Activated CD4-positive, alpha-beta memory T cell treated with anti-CD3 and anti-CD28 coated beads, Interleukin-2, amount 10 ng/mL, durations not matched to agents 7 days and 5 days (primary cell): ENCODE measurements at places on chromosomes 6 and 20. TPM values are rescaled to one million over a fixed set of nuclear protein-coding genes. Genes with fewer than 3 reads are reported as not detected.

The PHACTR1 gene
- total RNA-seq = 0.53 TPM

The EMILIN3 gene
- not detected for total RNA-seq

The TMEM151B gene
- not detected for total RNA-seq

The HUS1B gene
- total RNA-seq = 0.86 TPM

The TRAPPC3L gene
- not detected for total RNA-seq

The HLA-DRB1 gene
- 155 TPM for total RNA-seq

The TFAP2D gene
- not detected for total RNA-seq

The CLDN20 gene
- total RNA-seq = not detected

The PLN gene
- not detected for total RNA-seq

The WFDC2 gene
- total RNA-seq = not detected

The BHLHE23 gene
- not detected for total RNA-seq

The TRIM10 gene
- not detected for total RNA-seq

The C20orf204 gene
- total RNA-seq = 6.9 TPM

GRCh38 chr6:161676586-161676985 lies 402.7 kb upstream of the AGPAT4 start:
- no peak for DNase-seq

DNA sequence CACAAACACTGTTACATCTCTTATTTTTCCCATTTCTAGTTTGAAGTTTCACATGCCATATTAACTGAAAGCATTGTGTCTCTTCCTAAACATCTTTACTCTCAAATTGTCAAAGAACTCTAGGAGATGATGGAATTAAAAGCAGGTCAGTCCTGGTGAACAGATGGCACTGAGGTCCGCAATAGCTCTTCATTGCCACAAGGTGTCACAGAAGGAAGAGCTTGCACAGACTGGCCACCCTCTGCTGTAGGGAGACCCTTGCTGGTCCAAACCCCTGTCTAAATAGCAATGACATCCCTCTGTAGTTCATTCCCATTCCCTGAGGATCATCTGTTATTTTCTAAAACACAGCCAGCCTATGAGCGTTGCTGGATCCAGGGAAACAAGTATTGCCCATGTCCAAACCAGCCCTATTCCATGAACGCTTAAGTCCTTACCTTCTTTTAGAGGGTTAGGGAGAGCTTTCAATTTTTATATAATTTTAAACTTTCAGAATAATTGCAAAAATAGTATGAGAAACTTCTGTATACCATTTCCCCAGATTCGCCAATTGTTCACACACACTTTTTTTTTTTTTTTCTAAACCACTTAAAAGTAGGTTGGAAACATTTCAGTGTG lies 10.1 kb upstream of the HDAC2 start:
- DNase-seq = no peak

GRCh38 chr6:163180874-163181541 lies 233.5 kb upstream of the QKI start:
- DNase-seq = no peak

GRCh38 chr6:7469696-7470095 lies 71.8 kb upstream of the DSP start:
- DNase-seq = no peak

- no peak for DNase-seq
Measured at GRCh38 chr6:2507016-2507415, 243.7 kb downstream of the MYLK4 start.

GRCh38 chr6:150068720-150069648 lies at the start of gene ULBP3:
Gene ULBP3, minus strand, starts transcription at chr6:150069121. Its CDS starts 55 bp downstream, at chr6:150069066.
- peak; percentile 78 for DNase-seq

DNA sequence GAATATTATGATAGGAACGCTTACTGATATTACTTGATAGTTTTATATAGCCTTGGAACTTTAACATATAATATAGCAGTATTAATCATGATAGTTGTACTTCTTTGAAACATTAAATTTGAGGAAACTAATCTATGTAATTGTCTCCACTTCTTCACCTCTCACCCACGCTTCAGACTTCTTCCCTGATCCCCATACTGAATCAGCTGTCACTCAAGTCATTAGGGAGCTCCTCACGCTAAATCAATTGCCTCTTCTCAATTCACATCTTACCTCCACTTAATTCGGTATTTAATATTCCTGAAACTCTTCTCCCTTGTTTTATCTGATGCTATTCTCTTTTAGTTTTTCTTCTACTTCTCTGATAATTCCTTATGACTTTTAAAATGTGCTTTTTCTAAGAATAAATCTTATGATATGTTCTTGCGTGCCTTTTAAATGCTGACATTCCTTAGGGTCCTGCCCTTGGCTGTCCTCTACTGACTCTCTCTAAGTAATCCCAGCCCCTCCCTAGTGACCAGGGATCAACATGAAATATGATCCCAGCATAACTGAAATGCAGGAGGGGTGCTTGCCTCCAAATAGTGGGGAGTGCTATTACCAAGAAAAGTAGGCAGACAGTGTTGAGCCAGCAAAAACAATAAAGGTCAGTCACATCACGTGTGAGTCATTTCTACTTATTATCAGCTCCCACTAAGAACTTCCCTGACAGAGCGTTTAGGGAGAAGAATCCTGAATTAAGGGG lies 9.9 kb downstream of the ANKRD66 start:
- no peak for DNase-seq

DNA sequence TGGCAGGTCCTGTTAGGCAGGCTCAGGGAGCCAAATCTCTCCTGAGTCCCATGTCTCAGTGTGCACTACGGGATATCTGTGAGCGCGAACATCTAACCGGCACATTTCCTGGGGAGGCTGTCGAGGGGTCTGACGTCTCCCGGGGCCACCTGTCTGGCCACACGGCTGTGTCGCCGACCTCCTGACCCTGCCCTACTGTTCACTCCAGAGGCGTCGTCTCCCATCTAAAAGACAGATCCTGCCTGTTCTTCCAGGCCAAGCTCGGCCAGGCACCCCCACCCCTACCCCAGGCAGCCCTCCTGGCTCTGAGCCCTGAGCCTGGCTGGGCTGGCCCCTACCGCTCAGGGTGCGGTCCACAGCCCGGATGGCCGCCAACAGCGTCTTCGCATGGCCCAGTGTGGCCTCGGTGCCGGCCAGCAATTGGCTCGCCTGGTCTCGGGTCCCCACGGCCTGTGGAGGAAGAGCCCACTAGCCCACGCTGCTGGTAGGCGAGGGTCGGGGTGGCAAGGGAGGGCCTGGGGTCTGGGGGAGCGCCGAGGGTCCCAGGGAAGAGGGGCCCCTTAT lies 16.6 kb downstream of the ADRM1 start:
- no peak for DNase-seq

GRCh38 chr20:63619505-63619904 lies 7.4 kb downstream of the GMEB2 start:
- DNase-seq = no peak

- no peak for DNase-seq
Measured at GRCh38 chr20:24116611-24117010, 128.0 kb upstream of the GGTLC1 start.

DNA sequence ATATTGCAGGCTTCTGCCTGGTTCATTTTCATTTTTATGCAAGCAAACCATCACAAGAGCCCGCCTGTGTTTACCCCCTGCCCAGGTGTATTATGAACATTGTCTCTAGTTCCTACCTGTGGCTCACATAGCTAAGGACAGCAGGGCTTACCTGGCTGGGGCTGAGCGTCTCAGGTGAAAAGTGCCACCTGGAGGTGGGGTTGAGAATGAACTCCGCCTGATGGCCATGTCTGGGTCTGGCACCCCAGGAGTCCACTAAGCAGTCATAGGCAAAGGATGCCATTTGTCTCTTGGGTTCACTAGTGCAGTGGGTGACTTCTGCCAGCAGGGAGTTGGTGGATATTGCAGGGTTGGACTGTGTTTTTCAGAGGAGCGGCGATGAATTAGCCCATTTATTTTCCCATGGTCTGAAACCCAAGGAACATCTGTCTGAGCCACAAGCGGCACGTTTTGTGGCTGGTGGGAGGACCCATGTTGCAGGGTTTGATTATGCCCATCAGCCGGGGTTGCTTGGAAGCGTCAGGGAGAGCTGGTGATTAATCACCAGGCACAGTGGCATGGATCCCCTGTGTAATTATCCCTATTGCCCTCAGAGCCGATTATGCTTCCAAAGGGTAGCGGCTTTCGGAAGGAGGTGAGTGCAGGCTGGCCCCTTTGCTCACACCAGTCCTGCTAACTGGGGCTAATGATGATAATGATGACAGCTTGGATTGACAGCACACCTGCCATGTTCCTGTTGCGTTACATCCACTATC lies 92.1 kb downstream of the CDH26 start:
- DNase-seq = no peak

DNA sequence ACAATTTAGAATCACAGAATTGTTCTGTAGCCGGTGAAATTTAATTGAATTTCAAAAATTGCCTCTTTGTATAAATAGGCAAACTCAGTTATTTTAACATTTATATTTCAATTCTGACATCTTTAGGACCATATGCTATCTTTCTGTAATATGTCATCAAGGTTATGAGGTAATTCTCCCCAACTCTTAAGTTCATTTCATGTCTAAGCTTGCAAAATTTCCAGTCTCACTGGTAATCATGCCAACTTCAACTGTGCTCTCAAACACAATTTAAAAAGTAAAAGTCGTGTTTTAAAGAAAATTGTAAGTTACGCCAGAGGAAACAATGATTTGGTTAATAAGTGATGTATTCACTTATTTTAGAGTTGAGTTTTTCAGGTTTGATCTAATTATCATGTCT lies 1.4 kb downstream of the NCOA7 start:
- no peak for DNase-seq

- no peak for DNase-seq
Measured at GRCh38 chr20:25327521-25328235, 63.0 kb downstream of the ABHD12 start.

GRCh38 chr6:31791324-31792089 lies 4.0 kb downstream of the VARS1 start:
- peak; percentile 37 for DNase-seq

- DNase-seq = no peak
Measured at GRCh38 chr6:45652416-45652815, 274.7 kb upstream of the SUPT3H start.

DNA sequence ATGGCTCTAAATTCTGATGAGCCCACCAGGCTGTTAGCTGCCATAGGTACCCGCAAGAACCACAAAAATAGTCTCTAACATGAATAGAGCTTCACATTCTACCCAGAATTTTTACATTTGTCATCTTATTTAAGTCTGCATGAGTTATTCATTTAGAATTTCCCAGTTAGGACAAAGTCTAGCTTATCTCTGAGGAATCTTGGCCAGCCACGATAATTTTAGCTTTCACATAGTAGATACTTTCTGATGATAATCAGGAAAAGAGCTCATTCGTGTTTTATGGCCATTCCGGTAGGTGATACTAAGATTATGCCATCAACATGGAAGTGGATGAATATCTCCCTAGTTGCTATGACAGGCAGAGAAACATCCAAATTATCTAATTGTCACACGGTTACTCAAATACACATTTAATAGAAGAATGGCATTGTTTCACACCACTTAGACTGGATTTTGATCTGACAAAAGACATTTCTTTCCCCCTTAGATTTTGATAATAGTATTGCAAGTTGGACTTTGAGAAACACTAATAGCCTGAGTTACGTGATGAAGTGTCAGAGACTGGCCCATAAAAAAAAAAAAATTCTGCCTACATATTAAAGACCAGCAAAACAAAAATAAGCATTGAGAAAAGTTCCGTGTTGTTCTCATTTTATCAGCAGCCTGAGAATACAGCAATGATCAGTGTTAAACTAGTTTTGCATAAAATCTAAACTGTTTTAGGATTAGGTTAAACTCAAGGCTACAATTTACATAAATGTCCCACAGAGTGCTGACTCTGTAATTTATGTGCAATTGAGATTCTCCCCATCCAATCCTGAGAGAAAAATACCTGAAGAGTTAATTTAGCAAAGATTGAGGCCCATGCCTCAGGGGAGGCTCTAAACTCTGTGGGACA lies 397.5 kb upstream of the ARID1B start:
- no peak for DNase-seq
